ENCODE measurements at places on chromosomes 16 and 17. TPM values are rescaled to one million over a fixed set of nuclear protein-coding genes. Genes with fewer than 3 reads are reported as not detected.

The EFCAB13 gene
- total RNA-seq = 0.24 TPM

GRCh38 chr17:78105551-78105950 is 23.0 kb downstream of the TMC6 start:
- no peak for DNase-seq

GRCh38 chr17:231966-232807 is 50.7 kb upstream of the DOC2B start:
- no peak for DNase-seq

- no peak for DNase-seq
Observed at GRCh38 chr17:50904518-50905459, 38.6 kb upstream of the TOB1 start.

DNA sequence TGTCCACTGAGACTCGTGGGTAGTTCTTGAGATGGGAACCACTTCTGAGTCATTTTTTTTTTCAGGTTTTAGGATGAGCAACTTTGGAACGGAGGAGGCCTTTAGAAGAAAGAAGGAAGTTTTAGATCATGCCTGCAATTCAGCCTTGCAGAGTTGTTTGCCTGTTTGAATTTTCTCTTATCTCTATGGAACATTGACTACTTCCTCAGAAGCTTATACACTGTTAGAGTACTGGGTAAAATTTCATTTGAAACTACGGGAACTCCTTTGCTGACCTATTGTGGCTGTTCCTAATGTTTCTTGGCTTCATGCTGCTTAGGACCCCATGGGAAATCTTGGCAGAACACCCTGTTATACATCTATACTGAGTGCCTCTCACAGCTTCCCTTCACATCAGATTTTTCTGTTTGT is 70.8 kb downstream of the MAP2K6 start:
- no peak for DNase-seq

DNA sequence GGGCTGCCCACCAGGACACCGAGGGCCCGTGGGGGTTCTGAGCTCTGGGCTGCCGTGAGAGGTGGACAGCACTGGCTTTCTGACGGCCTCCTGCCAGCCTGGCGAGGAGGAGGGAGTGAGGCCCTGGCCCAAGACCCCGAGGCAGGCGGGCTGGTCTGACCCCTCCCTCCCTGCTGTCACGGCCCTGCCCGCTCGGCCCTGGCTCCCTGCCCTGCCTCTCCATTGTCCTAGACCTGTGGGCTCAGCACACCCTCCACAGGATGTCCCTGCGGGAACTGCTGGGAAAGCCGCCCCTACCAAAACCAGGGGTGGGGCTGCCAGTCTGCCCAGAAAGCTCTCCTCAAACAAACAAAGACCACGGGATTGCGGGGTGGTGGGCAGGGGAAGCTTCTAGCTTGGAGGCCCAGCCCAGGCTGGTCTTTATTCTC is 20.7 kb downstream of the SPNS2 start:
- no peak for DNase-seq

GRCh38 chr17:64190472-64190871 is 60.5 kb upstream of the ERN1 start:
- DNase-seq = no peak

GRCh38 chr16:75064403-75065148 is 52.0 kb downstream of the LDHD start:
- no peak for DNase-seq

GRCh38 chr17:18144855-18145254 is 36.3 kb downstream of the MYO15A start:
- no peak for DNase-seq

GRCh38 chr16:50173316-50173715 is 20.2 kb downstream of the TENT4B start:
- DNase-seq = no peak
